ENCODE measurements at places on chromosomes 3 and 15.
A peak's percentile ranks its signal among the peaks of the same experiment; 100 is the strongest.

GRCh38 chr3:194431554-194431953 is 32.5 kb upstream of the GP5 start:
- DNase-seq, result no peak

GRCh38 chr3:56145410-56145809 is 322.9 kb downstream of the ERC2 start:
- DNase-seq, result no peak

DNA sequence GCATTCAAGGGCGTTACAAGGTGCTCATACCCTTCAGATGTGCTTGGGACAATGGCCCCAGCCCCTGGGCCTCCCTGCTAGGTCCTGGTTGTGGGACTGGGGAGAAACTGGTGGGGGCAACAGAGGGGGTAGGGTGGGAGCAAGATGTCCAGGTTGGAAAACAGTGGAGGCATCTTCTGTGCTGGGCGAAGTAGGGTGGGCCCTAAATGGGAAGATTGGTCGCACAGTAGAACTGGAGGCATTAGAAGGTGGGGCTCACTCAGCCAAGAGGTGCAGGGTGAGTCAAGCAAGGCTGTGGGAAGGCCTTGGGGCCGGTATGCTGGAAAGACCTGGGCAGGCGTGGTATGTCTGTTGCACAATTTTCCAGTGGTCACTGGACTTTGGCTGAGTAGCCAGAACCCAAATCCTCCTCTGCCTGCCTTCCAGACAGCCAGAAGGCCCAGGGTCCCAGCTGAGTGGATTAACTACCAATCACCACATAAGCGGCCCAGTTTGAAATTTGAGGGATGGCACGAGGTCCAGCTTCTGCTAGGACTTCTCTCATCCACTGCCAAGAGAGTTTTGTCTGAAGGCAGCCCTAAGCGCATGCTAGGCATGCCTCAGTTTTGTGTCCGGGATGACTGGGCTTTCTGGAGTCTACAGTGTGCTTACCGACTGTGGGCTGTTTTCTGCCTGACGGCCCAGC is 74.5 kb downstream of the LSM3 start:
- DNase-seq, result no peak

DNA sequence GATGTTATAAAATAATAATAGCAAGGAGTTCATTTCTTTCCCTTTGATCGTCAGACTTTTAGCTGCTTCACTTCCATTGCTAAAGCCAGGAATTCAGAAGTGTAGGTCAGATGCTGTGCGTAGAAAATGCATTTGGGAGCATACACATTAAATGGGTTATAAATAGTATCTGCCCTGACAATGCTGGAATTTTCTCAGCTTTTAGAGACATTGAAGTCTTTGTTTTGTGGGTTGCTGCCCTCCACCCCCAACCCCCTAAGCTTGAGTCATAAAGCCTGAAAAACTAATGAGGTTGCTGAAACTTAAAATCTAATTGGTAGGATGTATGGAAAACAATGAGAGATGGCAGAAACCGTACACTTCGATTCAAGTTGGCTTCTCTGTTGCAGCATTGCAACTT is 81.9 kb downstream of the MITF start:
- DNase-seq, result no peak

- DNase-seq, result no peak
These were observed 620 bp upstream of the CMSS1 start for GRCh38 chr3:99817047-99817436.

- no peak for DNase-seq
These were observed 351.7 kb upstream of the THRB start for GRCh38 chr3:24846286-24846860.

DNA sequence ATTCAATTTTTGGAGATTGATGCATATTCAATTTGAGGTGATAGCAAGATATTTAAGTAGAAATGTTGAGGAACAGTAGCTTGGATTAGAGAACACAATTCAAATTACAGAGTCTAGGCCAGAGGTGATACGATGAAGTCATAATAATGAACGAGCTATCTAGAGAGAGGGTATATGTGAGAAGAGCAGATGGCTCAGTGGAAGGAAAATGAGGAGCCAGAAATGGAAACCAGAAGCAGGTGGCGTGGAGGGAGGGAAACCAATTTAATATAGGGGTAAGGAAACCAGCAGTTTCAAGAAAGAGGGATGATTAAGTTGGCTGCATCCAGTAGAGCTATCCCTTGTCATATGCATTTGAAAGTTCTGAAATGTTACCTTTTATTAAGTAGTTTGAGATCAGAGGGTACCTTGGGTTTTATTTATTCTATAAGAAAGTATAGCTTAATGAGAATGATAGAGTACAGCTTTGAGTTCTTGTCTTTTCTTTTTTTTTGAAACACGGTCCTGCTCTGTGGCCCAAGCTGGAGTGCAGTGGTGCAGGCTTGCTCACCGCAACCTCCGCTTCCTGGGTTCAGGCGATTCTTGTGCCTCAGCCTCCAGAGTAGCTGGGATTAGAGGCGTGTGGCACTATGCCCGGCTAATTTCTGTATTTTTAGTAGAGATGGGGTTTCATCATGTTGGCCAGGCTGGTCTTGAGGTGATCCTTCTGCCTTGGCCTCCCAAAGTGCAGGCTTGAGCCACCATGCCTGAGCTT is 22.1 kb downstream of the NCK1 start:
- DNase-seq, result no peak

- no peak for DNase-seq
These were observed 29.0 kb downstream of the CMSS1 start for GRCh38 chr3:99846477-99847160.

DNA sequence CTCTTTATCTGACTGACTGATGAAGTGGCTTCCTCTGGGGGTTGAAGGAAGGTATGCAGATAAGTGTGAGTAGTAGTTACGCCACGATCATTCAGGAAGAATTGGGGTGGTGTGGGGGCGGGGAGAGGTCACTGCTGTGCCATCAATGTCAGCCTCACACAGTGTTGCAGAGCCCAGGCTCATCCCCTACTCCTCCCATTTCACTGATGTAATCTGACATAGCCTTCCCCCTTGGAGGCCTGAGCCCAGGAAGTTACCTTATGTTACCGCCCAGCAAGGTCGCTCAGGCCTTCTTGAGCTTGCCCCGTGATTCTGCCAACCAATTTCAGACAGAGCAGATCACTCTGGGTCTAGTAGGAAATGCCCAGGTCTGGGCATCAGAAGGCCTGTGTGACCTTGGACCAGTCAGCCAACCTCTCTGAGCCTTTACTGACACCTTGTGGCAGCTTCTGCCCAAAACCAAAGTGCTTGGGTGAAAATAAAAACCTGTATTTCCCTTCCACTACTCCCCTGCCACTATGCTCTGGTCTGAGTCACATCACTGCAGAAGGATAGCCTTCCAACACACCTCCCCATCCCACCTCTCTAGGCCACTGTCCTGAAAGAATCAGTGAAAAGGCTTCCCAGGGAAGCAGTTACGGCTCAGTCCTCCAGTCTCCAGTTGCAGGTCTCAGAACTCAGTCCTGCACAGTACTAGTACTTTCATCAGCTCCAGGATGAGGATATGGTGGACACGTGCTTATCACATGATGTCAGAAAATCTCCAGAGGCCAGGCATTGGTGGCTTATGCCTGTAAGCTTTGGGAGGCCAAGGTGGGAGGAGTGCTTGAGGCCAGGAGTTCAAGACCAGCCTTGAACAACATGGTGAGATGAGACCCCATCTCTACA is 28.1 kb upstream of the INSYN1 start:
- DNase-seq, result no peak

GRCh38 chr15:71008250-71008870 is 106.9 kb upstream of the THSD4 start:
- no peak for DNase-seq

DNA sequence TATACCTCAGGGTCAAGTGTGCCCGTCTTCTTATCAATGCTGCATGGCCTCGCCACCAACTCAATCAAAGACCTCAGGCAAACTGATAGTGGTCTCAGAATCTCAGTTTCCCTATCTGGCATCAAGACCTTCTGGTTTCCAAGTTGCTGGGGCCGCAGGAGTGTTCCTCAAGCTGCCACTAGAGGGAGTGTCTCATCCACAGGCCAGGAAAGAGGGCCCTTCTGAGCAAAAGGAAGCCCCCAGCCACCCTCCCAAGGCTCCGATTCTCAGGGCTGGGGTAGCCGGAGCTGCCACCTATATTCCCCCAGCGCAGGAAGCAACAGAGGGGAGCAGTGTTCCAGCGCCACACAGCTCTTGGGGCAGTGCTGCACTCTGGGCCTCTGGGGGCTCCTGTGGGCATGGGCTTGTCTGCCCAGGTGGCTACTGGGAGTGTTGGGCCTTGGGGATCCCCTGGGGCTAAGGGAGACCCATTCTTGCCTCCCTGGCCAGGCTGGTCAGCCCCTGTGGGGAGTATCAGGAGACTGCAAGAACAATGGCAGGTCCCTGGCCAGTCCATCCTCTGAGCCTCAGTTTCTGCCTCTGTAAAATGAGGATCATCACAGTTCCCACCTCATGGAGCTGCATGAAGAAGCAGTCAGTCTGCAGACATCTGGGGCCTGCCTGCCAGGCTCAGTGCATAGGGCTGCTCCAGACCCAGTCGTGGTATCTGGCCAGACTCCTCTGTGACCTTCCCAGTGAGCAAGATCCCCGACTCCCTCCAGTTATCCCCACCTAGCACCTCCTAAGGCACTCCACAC is 23.4 kb upstream of the SEC13 start:
- DNase-seq, result peak; percentile 59

- DNase-seq, result no peak
These were observed 8.4 kb downstream of the DNAJA4 start for GRCh38 chr15:78272776-78273175.

- no peak for DNase-seq
These were observed 121.5 kb downstream of the DTWD1 start for GRCh38 chr15:49742381-49742780.

GRCh38 chr15:94745371-94745770 is 514.0 kb downstream of the MCTP2 start:
- DNase-seq, result no peak

DNA sequence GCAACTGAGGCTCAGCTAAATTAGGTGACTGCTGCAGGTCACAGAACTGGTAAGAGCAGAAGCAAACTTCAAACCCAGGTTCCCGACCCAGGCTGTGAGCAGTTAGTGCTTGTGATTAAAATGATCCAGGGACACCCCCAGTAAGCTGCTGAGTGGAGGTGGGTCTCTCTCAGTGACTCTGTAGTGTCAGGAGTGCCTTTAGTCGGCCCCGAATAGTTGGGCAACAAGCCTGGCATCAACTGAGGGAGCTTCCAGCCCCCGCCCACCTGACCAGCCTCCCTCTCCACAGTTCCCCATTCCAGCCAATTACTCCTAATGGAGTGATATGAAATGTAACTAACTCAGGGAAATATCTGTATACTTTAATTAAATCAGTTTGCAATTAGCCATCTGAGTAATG is 168.0 kb upstream of the SMAD3 start:
- no peak for DNase-seq

- DNase-seq, result no peak
These were observed 179.2 kb downstream of the CADPS start for GRCh38 chr3:62696011-62696410.

GRCh38 chr3:157913741-157914150 is 192.5 kb downstream of the SHOX2 start:
- DNase-seq, result no peak

DNA sequence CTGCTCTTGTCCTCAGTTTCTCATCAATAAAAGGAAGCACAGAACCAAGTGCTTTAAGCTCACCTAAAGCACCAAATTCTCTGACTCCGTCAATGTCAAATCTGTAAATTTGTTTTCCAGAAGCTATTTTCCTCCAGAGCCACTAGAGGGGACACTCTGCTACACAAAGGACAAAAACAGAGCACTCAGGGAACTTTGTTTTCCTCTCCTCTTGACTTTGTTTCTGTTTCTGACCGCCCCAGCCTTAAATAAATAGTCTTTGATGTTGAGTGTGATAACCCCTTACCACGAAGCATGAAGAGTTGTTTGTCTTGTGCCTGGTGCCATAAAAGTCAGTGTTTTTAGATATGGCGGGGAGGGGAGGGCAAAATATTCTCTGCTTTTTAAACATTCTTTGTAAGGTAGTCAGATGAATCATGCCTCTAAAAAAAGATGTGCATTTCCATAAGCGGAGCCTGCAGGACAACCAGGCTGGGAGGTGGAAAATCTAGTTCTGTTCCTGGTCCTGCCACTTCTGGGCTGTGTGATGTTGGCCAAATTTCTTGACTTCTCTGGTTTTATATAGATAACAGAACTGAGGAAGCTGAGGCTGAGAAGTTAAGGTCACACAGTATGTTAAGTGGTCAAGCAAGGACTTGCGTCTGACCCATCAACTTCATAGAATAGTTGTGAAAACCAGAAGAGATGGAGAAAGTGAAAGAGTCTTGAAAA is 7.3 kb upstream of the ZBTB38 start:
- DNase-seq, result no peak

- DNase-seq, result no peak
These were observed 4.1 kb upstream of the BMF start for GRCh38 chr15:40112789-40113188.

DNA sequence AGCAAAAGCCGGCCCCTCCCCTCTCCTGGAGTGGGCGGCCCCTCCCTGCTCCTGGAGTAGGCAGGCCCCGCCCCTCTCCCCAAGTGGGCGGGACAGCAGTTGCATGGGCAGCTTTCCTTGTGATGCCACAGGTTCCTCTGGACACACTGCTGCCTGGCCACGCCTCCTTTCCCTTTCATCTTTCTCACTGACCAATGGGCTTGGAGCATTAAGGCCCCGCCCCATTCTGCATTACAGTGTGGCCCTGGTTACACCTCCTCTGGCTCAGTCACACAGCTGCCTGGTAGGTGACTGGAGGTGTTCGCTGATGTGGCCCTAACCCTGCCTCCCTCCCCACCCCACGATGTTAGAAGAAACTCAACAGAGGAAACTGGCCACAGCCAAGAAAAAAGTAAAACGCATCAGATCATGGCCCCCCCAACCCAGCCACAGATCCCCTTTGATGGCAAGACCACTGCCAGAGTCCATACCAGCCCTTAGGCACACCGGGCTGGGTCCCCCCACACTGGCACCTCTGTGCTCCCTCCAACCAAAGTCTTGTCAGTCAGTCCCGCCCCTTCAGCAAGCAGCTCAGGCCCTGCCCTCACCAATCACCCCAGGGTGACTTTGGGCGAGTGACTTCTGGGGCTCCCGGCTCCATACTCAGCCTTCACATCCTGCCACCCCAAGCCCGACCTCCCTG is 84.3 kb downstream of the ADAMTS7 start:
- no peak for DNase-seq

DNA sequence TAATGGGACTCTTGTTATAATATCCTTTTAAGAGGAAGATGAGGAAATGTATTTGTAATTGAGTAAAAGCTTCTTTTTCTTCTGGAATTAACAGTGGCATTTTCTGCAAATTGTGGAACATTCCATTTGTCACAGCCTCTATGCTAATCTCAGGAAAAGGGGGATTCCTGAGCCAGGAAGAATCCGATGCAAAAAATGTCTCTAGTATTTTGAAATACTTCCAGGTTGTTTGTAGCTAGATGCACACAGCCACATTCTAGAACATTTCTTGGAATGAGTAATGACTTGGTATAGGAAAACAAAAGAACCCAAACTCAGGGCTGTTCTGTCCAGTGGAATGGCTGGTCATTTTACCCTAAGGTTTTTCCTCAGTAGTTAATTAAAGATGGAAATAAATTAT is 98.5 kb upstream of the SLC2A2 start:
- no peak for DNase-seq

DNA sequence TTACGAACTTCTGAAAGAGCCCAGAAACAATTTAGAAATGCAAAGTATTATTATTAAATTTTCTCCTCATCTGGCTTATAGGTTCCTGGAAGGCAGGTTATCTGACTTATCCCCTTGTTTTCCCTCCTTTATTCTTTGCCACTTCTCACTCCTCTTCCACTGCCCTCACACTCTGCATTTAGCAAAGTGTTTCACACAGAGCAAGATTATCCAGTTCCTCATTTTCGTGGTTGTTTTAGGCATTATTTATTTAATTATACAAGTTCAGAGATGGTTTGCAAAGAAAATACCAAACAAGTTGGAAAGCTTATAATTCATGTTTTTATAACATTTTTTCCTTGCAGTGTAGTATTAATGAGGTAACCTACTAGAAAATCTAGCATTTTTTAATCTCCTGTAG is 544.9 kb downstream of the NSUN3 start:
- DNase-seq, result no peak
